Motor neuron (in vitro differentiated cells): ENCODE measurements at places on chromosomes 16 and 17. TPM values are rescaled to one million over a fixed set of nuclear protein-coding genes. Genes with fewer than 3 reads are reported as not detected.

The SULT1A3 gene
- total RNA-seq: 10.3 and 15.5 TPM in 2 replicates

The NOTUM gene
- total RNA-seq: 1.3 TPM in 2 replicates

The ZP2 gene
- total RNA-seq: not detected in 2 replicates

The CSH2 gene
- total RNA-seq: 0.39 and 0.57 TPM in 2 replicates

The TNFRSF13B gene
- 0.18 TPM in 1 of 2 replicates, not detected in the other for total RNA-seq

The MT1A gene
- not detected in 2 replicates for total RNA-seq

The GRAP gene
- 0.56 and 0.65 TPM in 2 replicates for total RNA-seq

The MRPL58 gene
- total RNA-seq: 50.7 and 59.1 TPM in 2 replicates
